AG04450 (cell line): ENCODE measurements at places on chromosomes 7 and 10.

GRCh38 chr7:156802214-156802613, 90.8 kb downstream of the LMBR1 start:
- DNase-seq = no peak

DNA sequence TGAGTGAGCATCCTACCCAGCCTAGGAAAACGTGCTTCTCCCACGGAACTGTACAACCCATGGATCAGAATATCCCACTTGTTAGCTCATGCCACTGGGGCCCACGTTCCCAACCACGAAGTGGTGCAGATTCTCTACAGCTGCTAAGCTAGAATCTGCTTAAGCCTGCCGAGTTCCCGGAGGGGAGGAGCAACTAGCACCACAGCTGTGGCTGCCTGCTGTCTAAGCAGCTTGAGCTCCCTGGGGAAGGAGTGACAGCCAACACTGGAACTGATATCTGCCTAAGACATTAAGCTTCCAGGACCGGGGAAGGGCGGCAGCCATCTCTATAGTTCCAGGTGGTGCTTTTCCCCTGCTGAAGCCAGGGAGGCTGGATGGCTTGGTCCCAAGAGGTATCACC, 334.7 kb upstream of the CHRM2 start:
- DNase-seq = no peak

DNA sequence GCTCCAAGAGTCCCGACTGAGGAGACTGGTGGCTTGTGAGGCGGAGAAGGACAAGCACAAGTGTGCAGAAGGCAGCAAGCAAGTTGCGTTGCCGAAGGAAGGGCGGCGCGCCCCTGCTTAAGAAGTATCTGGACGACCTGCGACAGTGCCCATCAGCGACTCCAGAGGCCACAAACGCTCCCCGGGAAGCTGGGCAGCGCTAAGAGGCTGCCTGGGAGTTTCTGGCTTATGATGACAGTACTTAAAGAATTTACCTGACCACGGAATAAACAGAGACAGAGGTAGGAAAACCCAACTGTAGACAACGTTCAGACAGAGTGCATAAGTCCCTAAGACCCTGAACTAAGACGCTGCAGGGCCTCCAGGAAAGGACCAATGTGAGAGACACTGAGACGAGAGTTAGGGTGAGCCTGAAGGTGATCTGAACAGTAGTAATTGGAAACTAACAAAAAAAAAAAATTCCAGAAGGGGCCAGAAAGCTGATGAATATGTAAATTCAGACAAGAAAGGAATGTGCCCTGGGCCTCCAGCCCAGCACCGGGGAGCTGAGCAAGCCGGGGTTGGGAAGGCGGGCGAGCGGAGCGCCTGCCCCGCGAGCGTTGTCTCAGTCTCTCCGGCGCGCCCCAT, 1.0 kb downstream of the OSBPL3 start:
- no peak for DNase-seq

DNA sequence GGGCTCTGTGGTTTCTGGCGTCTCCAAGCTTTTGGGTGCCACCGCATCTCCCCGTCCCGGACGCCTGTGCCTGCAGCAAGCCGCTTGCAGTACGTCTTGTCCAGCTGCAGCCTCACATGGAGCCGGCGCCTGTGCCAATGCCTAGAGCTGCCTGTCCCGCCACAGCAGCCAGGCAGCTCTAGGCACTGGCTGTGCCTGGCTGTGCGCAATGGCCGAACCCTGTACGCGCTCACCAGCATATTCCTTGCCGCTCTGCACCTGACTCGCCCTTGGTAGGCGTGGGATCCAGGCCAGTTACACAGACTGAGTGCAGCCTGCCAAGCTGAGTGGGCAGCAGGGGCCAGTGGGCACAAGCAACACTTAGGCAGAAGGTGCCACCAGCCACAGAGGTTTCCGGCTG, 381.2 kb upstream of the SORCS1 start:
- no peak for DNase-seq

DNA sequence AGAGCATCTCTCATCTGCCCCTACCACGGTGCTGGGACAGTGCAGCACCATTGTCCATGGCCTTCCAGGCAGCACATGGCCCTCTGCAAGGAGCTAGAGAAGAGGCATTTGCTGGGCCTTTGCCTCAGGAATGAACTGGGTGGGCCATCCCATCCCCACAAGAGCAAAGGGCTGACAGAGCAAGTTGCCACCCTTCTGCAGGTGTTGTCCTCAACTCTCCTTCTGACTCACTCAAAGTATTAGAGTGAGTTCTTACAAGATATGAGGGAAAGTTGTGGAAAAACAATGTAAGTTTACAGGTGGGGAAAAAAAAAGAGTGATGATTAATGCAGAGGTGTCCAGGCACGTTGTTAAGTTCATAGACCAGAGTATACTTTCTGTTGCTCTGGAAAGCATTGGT, 261.2 kb downstream of the SKIDA1 start:
- no peak for DNase-seq

DNA sequence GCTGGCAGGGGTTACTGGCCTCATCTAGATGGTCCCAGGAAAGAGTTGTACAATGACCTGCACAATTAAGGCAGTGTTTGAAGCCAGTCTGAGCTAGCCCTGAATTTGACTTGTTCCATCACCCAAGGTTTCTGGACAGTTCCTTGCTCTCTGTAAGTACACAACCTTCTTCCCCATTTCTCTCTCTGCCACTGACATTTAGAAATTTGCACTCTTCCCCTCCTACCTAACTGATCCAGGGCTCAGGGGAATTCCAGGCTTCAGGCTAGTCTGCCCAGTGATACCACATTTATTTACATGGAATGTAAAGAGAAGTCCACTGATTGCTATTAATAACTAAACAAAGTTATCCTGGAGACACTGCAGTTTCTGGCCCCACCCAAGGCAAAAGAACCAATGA, 139.0 kb upstream of the GPR26 start:
- no peak for DNase-seq

DNA sequence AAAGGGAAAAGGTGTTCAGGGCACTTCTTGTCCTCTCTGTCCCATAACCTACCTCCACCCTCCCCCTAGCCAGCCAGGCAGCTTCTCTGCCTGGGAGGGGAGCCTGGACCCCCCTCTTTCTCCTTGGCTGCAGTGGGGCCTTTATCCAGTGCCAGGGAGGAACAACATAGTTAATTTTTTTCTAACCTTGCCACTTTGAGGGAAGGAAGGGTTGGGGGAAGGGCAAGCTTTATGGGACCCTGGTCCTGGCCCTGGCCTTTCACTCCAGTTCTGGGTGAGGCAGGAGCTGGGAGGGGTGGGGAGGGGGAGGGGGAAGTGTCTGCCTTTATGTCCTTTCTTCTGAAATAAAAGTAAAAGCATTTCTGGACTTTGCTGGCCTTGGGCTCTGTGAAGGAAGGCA, 4.5 kb downstream of the VGF start:
- no peak for DNase-seq

DNA sequence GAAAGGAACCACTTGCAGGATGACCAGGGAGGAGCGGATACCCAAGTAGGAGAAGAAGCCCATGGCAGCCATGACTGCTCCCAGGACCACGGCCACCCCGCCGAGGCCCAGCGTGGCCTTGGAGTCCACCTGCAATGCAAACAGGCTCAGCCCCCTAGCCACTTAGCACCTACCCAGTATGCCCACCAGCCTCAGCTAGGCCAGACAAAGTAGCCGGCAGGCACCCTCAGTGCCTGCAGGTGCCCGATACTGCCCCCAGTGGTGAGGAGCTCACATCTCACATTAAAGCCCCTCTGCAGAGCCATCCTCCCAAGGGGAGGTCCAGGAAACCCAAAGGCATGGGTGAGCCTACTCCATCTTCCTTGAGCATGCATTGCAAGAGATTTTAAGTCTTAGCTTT, 6.6 kb downstream of the NPC1L1 start:
- DNase-seq = no peak
